ENCODE measurements at places on chromosomes 6 and 20. TPM values are rescaled to one million over a fixed set of nuclear protein-coding genes. Genes with fewer than 3 reads are reported as not detected.
A peak's percentile ranks its signal among the peaks of the same experiment; 100 is the strongest.

GRCh38 chr20:22502731-22503191 lies 81.6 kb downstream of the FOXA2 start:
- DNase-seq = no peak

- DNase-seq = no peak
Observed at GRCh38 chr20:63743210-63743970, 3.8 kb downstream of the SLC2A4RG start.

- no peak for DNase-seq
Observed at GRCh38 chr6:158626360-158627167, 18.0 kb downstream of the DYNLT1 start.

DNA sequence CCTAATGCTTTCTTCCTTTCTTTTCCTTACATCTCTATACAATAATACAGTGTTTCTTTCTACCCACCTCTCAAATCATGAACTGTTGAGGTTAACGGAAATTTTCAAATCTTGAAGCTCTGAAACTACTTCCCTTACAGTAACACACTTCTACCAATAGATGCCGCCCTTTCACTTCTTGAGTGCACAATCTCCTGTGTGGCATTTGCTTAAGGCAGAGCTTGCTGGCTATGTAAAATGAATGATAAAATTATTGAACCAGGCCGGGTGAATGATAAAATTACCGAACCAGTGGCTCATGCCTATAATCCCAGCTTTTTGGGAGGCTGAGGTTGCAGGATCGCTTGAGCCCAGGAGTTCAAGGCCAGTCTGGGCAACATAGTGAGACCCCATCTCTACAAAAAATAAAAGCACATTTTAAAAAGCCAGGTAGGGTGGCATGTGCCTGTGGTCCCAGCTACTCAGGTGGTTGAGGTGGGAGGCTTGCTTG lies 56.8 kb downstream of the KCNS1 start:
- DNase-seq = no peak

- no peak for DNase-seq
Observed at GRCh38 chr6:22298475-22298890, 1.6 kb upstream of the PRL start.

- no peak for DNase-seq
Observed at GRCh38 chr6:100677240-100677639, 203.9 kb downstream of the ASCC3 start.

- DNase-seq = no peak
Observed at GRCh38 chr6:165695722-165696515, 32.9 kb upstream of the PDE10A start.

- DNase-seq = no peak
Observed at GRCh38 chr20:44447827-44448419, 27.8 kb upstream of the TTPAL start.

GRCh38 chr20:49344975-49345374 lies 67.1 kb upstream of the ZNFX1 start:
- DNase-seq = peak; percentile 66

DNA sequence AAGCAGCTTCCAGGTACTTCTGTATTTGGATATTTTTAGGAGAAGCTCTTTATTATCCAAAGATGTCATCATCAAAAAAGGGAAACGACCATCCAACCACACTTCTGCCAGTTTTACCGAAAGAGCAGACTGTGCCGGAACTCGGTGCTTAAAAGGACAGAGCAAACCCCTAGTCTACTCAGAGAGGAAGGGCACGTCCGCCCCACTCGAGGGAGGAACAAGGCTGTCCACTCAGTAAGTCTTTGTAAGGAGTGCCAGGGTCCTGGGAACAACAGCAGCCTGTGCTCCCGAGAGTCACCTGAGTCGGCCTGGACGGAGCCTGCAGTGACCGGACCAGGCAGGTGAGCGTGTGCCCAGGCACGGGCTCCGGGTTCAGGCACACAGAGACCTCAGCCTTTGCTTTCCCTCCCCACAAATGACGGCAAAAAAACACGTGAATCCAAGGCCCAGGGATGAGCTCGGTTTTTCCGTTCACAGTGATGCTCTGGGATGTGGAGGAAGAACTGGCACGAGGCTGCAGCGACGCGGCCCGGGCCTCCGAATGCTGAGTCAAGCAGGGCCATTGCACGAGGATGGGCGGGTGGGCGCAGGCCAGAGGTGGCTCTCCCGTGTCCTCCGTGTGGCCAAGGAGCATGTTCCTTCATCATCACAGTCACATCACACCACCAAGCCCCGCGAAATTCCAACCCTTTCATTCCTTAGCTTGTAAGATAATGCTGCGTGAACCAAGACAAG lies 17.4 kb upstream of the SLCO4A1 start:
- peak; percentile 37 for DNase-seq

DNA sequence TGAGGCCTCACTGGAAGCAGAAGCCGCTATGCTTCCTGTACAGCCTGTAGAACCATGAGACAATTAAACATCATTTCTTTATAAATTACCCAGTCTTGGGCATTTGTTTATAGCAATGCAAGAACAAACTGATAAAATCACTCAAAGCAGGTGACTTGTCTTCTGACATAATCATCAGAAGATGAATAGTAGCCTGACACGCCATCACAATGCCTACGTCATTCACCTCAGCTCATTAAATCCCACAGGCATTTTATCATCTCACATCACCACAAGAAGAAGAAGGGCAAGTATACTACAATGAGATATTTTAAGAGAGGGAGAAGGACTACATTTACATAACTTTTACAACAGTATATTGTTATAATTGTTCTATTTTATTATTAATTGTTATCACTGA lies 3.1 kb upstream of the CAP2 start:
- no peak for DNase-seq

- no peak for DNase-seq
Observed at GRCh38 chr6:46024124-46024769, 8.6 kb upstream of the CLIC5 start.

DNA sequence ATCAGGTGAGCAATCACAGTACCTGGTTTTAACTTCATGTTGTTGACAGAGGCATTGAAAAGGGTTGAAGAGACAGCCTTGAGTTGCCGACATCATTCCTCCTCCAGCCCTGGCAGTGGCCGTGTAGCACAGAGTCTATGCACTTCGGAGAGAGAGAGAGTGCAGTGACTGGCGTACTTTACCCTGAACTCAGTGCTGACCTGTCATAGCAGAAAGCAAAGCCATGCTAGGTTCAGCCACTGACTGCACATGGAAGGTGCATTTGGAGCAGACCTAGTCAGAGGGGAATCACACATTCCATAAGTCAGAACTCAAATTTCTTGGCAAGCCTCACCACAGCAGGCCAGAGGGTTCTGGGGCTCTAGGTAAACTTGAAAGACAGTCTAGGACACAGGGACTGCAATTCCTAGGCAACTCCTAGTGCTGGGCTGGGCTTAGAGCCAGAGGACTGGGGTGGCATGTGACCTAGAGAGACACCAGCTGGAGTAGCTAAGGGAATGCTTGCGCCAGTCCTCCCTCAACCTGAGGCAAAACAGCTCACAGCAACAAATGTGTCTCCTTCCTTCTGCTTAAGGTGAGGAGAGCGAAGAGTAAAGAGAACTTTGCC lies 69.1 kb downstream of the ELOVL4 start:
- DNase-seq = peak; percentile 56

- DNase-seq = no peak
Observed at GRCh38 chr20:20732641-20733040, 20.2 kb upstream of the RALGAPA2 start.

GRCh38 chr20:41331731-41332130 lies 8.9 kb upstream of the LPIN3 start:
- DNase-seq = no peak

DNA sequence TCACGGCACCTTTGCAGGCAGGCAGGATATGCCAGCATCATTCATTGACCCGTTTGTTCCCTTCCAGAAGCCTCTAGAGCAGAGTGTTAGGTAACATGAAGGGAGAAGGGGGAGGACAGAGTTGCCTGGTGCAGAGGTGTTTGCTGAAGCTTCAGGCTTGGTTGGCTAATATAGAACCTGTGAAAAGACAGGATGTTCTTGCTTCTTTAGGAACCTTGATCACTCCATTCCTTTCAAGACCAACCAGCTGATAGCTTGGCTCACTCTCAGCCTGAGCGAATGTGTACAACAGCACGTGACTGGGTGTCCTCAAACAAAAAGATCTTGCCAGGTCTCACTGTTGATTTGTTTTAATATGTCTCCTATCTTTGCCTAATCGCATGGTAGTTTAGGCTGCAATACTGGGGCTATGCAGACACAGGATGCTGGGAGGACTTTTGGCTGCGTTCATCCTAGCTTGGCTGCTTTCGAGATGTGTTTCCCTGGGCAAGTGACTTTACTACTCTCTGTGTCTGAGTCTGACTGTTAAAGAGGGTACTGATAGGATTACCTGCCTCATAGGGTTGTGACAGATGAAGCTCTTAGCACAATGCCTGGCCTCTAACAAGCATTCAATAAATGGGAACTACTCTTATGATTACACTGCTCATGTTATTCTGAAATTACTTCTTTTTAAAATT lies 16.0 kb downstream of the SHLD1 start:
- peak; percentile 47 for DNase-seq

DNA sequence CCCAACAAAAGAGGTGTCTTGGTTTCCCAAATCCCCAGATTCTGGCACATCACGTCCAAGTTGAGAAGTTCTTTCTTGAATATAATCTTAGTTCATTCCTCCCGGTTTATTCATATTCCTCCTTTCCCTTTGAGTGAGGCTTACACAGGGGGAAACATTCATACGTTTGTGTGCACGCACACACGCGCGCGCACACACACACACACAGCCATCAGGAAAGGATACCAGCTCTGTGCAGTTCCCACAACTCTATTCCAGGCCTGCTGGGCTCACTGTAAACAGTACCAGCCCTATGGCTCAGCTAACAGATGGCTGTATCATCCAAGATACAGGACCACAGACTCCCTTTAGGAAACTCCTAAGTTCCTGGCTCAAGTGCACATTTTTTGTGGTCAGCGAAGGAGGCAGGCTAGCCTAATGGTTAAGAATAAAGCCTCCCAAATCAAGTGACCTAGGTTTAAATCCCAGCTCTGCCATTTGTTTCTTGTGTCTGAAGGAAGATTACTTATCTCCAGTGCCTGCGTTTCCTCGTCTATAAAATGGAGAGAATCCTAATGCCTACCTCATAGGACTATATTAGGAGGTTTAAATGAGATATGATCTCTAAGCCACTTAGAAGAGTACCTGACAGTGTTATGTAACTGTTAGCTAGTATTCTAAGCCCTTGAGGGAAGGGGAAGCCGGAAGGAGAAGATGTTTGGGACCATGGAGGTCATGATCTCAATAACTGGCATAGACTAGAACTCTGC lies 3.7 kb upstream of the TAF8 start:
- DNase-seq = no peak

Gene SMOC2
- total RNA-seq = 12.0 TPM

Gene LRFN2
- not detected for total RNA-seq
